GOT3 (cell line): ENCODE measurements at places on chromosomes 4 and X.
A peak's percentile ranks its signal among the peaks of the same experiment; 100 is the strongest.

DNA sequence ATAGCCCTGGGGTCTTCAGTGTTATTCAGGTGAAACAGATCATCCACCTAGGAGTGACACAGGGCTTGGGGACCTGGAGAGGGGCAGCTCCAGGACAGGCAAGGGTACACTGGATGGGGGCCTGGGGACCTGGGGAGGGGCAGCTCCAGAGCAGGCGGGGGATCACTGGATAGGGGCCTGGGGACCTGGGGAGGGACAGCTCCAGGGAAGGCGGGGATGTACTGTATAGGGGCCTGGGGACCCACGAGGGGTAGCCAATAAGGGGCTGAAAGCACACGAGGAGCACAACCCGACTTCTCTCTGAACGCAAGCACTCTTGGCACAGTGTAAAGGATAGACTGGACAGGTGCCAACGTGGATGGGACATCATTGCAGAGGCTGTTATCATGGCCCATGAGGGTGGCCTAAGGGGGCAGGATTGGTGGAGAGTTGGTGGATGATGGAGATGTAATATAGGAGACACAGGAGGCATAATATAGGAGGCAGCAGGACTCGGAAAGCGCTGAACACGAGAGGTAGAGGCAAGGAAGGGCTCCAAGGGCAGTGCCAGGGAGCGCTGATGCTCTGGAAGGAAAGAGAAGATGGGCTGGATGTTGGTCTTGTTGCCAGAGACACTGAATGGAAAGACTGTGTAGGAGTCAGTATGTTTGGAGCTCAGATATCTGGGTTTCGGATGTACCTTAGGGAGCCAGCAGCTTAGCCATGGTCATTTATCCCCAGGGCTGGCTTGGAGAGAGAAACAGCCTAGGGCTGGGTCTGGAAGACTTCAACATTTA is 37.9 kb upstream of the FGFBP2 start:
- peak; percentile 94 for DNase-seq

- no peak for DNase-seq
These were observed 23.4 kb downstream of the TMEM164 start for GRCh38 chrX:110026099-110026844.

- no peak for DNase-seq
These were observed 59.6 kb downstream of the ANXA3 start for GRCh38 chr4:78611215-78611558.

DNA sequence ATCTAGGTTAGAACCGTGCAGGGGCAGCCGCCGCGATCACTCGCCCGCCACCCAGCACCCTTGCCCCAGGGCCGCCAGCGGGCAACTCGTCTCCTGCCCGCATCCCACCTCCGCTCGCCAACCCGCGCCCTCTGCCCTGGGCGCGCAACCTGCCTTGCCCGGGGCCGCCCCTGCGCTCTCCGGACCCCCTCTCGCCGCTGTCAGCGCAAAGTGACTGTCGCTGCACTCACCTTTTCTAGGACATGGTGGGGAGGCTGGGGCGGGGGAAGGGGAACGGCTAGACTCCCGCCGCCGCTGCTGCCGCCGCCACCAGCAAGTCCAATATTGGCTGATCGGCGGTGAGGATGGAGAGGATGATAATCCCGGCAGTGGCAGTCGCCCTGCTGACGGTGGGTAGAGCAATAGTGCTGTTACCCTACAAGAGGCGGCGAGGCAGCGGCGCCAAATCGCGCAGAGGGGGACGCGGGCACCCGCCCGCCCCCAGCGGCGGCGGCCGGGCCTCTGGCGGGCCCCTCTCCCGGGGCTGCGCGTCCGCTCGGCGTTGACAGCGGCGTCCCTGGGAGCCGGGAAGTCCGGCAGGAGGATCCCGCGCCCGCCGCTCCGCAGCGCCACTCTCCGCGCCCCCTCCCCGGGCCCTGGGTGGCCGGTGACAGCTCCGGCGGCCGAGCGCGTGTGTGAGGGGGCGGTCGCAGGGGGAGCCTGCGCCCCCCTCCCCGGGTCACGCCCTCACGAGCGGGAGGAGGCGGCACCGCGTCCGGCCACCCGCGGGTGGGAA is 2.3 kb upstream of the NR3C2 start:
- no peak for DNase-seq

DNA sequence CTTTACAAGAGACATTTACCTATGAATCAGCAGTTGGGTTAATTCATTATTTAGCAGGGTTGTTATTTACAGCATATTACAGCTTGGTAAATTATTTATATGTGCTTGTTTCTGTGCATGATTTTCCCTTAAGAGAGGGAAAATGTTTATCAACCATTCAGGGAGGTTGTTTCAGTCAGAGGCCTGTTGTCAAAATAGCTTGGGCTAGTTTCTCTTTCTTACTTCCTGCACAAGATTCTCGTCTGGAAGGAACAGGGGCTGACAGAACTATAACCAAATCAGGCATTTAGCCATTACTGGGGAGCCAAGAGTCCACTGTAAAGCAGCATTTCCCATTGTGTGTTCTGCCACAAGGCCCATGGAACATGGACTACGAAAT is 135.8 kb downstream of the HS6ST2 start:
- no peak for DNase-seq

DNA sequence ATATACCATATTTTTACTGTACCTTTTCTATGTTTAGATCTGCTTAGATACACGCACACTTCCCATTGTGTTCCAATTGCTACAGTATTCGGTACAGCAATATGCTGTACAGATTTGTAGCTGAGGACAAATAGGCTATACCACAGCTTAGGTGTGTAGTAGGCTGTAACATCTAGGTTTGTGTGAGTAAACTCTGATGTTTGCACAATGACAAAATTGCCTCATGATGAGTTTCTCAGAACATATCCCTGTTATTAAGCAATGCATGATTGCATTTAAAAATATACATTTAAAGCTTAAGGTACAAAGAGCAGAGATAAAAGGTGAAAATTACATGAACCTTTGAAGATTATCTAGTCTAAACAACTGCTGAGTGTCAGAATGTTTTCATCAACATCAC is 181.7 kb downstream of the ADGRA3 start:
- DNase-seq, result no peak

DNA sequence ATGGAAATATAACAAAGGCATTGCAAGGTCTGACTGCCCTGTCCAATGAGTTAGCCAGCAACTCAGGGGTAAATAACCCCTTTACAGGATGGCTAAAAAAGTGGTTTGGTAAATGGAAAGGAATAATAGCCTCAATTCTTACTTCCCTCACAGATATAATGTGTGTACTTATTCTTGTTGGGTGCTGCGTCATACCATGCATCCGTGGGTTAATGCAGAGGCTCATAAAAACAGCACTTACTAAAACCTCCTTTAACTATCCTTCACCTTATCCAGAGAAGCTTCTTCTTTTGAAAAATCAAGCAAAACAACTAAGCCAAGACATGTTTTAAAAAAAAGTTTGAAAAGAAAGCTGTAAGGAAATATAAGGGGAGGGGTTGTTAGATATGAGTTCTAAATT is 301.0 kb downstream of the PAPSS1 start:
- no peak for DNase-seq

DNA sequence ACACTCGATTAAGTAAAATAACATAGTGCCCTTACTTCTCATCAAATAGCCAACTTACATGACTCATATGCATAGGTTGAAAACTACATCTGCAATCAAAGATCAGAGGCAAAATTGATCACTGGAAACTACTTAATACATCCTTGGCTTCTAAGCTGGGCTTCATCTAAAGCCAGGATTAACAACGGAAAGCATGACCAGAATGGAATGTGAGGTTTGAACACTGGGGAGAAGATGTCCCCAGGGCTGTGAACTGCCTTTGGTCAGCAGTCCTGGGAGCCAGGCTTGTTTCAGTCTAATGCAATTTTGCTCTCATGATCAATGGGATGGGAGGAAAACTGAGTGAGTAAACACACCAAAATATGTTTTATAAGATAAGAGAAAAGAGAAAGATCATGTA is 192.5 kb upstream of the TTC29 start:
- DNase-seq, result no peak

DNA sequence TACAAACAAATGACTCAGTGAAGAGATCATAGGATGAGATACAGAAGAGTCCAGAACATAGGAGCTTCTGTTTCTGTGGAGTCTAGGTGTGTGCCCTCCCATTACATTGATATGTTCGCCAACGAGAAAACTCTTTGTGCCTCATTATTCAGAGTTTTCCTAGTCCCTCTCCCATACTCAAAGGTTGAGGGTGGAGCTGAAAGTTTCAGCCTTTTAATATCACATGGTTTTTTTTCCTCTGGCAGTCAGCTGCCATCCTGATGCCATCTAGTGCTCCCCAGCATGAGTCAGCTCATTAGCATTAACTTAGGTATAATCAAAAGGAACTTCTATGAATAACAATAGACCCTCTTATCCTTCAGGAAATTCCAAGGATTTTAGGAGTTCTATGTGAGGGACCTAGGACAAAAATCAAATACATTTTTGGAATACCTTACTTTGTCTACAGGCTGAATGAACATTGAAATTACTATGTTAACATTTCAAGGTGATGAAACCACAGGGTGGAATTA is 559.6 kb upstream of the AMOT start:
- DNase-seq, result no peak

- DNase-seq, result no peak
These were observed 345.3 kb downstream of the SPRY1 start for GRCh38 chr4:123741906-123742305.

DNA sequence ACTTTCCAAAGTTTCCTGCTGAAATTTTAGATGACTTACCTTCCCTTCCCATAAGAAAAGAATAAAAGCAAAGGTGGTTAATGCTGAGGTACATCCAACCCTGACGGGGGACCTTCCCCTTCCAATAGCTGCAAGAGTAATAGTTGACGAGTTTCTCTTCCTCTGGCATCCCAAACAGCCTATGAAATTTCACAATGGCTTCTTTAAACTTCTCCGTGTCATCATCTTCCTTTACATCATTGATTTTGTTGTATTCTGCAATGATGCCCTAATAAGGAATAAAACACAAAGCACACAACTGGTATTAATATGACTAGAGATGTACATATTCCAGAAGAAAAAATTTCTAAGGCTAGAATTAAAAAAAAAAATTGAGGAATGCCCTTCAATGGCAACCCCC is 76.6 kb downstream of the TBC1D9 start:
- no peak for DNase-seq

DNA sequence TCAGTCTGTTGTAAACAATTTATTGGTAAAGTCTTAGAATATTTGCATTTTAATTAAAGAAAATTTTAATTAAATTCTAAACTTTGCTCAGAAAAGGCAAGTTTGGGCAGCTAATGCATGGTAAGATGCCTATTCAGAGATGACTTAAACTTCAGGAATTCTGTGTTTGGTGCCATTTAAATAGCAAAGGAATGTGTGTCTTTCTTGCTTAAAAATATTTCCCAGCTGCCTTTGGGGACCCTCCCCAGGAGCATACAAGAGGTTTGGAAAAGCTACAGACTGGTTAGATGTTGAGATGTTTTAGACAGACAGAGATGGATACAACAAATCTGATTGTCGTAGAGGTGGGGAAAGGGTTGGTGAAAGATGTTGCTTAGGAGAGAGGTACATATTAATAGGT is 36.5 kb downstream of the AFF2 start:
- DNase-seq, result no peak

- no peak for DNase-seq
These were observed 259.3 kb upstream of the IGFBP7 start for GRCh38 chr4:57369446-57369845.

GRCh38 chr4:129598582-129598981 is 502.6 kb downstream of the C4orf33 start:
- DNase-seq, result no peak

DNA sequence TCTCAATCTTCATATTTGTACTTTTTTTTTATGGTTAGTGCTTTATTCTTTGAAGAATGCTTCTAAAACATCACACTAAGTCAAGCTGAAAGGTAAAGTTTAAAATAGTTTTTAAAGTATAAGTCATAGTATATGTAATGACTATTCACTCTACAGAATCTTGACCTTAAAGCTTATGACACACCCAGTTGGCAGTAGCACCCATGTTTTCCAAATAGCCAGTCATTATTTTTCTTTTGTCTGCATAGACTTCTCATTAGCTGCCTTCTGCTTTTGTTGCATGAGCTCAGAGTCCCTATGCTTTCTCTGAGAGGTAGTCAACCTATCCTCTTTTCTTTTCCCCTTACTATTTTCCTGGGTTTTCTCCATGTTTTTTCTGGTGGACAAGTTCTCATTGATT is 231.5 kb downstream of the PCDH18 start:
- DNase-seq, result no peak

DNA sequence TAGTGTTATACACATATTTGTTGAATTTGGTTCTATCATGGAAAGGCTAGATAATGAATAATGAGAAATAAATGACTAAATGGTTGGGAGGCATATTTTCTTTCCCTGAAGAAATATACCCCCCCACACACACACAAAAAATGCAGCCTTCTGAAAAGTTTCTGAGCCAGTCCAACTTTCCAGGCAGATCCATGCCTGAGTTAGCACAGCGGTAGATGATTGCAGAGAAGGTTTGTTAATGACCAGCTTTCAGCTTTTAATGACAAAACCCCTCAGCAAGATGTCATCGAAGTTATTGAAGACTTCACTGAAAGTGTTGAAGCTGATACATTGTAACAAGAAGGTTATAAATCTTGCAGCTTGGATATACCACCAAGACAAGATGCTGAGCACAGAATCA is 61.4 kb downstream of the GBA3 start:
- DNase-seq, result no peak

GRCh38 chr4:32172086-32172485 is 1451.9 kb downstream of the PCDH7 start:
- DNase-seq, result no peak

DNA sequence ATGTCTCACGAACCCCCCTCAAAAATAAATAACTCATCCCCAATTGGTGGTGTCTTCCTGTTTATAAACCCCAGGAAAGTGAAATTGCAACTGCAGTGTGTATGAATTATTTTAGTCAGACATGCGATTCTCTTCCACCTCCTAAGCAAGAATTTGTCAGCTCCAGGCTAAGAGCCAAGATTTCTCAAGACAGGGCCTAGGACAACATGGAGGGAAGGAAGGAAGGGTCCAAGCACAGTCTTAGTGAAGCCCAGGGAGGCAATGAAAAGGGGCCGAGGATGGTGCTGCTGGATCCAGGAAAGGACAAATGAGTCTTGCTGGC is 20.0 kb downstream of the SH3KBP1 start:
- no peak for DNase-seq

- no peak for DNase-seq
These were observed 60.1 kb downstream of the LDB2 start for GRCh38 chr4:16838226-16838875.

DNA sequence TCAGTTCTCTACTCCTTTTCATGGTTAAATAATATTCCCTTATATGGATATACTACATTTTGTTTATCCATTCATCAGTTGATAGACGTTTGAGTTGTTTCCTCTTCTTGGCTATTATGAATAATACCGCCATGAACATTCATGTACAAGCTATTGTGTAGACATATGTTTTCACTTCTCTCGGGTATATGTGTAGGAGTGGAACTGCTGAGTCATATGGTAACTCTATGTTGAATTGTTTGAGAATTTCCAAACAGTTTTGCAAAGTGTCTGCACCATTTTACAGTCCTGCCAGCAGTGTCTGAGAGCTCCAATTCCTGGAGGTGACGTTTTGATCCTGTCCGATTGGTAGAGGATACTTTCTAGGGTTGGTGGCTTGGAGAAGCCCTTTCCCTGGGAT is 23.6 kb downstream of the PLAC1 start:
- DNase-seq, result no peak

- no peak for DNase-seq
These were observed 473.3 kb upstream of the ADGRL3 start for GRCh38 chr4:60726779-60727178.

- no peak for DNase-seq
These were observed 38.0 kb upstream of the ADGRL3 start for GRCh38 chr4:61162116-61162515.
